Glutamatergic neuron (in vitro differentiated cells): ENCODE measurements at places on chromosomes 3 and 15.
A peak's percentile ranks its signal among the peaks of the same experiment; 100 is the strongest.

DNA sequence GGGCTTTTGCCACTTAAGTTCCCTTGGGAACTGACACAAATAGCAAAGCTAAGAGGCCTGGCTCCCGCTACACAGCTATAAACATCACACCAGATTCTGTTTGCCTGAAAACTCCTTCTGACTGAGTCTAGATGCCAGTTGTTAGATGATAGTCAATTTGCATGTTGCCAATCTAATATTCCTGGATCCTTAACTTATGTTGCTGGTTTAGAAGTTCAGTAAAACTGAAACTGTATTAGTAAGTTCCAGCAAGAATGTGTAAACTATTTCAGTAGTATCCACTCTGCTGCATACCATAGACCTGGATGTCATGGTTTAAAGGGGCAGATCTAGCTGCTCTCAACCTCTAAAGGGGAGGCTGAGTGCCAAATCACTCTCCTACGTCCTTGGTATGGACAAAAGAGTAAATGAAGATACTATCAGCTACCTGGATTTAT is 27.1 kb upstream of the LACTB start:
- DNase-seq: no peak

GRCh38 chr15:57310876-57311275 is 65.4 kb upstream of the CGNL1 start:
- no peak for DNase-seq

DNA sequence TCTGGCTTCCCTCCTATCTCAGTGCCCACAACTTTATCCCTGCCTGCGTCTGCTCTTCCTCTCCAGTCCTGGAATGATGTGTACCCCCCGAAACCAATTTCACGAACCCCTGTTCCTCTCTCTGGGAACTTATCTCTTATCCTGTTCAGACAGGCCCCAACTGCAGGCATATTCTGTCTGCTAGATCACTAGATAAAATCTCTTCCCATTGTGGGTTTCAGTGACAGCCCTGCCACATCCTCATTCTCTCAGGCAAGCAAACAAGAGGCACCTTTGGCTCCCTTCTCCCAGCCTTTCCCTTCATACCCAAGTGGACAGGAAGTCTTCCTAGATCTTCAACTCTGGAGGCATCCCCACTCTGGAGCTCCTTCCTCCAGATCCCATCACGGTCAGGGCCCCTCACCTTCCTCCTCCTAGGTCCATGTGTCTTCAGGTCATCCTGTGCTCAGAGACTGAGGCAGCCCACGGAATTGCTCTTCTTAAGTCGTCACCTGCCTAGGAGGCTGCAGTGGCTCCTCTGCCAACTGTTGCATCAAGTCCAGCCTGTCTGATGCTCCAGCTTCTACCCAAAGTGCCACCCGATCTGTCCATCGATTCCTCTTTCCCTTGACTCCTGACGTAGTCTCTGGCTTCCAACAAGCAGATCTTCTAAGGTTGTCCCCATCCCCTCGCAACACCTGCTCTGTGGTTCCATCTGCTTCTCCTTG is 190.8 kb downstream of the SLCO3A1 start:
- no peak for DNase-seq

- no peak for DNase-seq
Observed at GRCh38 chr3:151998744-151999143, 125.3 kb downstream of the SUCNR1 start.

DNA sequence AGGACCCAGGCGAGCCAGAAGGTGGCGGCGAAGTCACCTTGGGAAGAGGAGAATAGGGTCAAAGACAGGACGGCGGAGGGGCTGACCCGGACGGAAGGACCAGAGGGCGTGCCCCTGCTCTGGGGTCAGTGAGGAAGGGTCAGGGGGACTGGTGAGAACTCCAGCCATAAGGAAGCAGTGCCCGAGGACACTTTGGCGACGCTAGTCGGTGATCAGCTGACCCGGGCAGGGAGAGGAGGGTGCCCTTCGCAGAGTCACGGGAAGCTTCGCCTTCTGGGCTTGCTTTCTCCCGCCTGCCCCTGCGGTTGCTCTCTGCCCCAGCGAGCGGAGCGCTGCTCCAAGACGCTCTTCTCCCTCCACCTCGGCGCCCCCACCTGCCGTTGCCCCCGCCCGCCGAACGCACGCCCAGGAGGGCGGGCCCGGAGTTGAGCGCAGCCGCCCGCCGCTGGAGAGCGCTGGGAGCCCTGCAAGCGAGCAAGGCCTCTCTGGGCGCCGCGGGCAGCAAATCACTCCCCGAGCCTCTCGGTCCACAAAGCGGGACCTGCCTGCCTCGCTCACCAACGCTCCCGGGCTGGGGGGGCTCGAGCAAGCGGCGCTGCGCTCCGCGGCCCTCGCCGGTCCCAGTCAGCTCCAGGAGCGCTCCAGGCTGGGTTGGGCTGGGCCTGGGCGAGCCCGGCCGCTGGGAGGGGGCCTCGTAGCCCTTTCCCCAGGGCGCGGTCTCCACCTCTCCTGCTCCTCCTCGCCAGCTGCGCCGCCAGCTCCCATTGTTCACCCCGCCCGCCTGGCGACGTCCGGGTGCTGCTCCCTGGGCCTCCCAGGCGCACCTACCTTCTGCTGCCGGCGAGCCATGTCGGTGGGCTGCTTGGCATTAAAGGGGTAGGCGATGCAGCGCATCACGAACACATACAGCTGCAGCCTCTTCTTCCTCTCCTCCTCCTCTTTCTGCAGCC is 1.2 kb downstream of the CADPS start:
- DNase-seq: peak; percentile 86

GRCh38 chr3:25462495-25462894 is 34.4 kb downstream of the RARB start:
- no peak for DNase-seq

DNA sequence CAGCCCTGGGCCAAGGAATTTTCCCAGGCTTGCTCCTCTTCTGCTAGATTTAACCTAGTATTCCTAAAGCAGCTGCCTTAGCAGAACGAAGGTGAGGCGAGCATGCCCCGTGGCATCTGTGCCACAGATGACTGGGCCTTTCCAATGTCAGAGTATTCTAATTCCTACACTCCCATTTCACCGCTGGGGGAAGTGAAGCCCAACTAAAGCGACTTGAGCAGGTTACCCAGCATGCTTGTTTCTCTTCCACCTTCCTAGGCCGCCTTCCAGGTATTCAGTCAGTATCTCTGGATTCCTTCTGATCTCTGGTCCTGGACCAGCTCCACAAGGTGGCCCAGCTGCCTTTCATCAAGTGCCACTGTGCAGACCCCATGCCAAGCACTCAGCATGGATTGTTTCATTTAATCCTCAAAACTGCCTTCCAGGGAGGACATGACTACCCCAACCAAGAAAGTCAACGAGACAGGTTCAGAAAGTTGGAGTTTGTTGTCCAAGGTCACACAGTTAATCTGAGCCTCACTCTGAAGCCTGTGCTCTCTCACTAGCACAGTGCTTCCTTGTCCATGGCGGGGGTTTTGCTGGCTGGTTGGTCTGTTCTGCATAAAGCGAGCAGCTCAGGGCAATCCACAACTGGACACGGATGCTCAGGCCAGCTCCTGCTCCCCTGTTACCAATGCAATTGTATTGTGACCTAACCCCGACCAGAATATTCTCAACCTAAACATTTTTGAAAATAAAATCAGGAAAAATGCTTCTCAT is 15.1 kb downstream of the MYO5C start:
- no peak for DNase-seq

DNA sequence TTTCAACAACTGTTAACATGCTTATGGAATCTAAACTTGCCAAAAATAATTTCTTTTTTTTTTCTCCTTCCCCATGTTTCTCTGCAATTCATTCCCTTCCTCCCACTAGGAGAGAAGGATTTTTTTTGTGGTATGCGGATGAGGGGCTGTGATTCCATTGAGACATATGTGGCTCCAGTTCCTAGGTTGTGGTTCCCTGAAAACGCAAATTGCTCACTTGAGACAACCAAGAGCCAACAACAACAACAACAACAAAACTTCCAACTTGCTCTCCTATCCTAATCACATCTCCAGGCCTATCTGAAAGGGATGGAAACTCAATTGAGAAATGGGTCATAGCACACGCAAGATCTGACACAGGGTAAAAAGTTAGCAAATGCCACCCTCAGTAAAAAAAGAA is 406.5 kb upstream of the TGFBR2 start:
- no peak for DNase-seq

DNA sequence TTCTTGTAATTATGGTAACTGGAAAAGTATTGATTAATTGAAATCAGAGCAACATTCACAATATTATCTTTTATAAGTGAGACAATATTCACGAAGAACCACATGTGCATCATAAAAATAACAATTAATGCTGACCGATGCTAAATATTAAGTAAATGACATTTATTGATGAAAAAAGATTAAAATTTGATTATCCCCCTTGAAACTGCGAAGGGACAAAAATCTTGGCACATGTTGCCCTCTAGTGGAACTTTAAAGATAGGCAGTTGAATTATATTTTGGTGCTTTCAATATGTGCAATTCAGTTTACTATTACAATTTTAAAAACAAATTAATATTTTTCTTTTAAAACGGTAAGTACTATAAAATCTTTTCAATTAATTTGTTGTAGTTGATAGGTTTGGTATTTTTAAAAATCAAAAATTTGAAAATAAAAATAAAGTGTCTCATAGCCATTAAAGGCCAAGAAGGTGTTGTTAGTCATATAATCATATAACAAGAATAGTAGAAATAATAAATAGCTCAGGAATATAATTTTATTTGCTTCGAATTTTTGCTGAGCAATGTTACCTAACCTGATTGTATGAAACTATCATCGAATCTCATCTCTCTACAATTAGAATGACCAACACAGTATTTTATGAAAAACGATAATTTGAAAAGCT is 270.2 kb downstream of the ROBO1 start:
- DNase-seq: no peak

DNA sequence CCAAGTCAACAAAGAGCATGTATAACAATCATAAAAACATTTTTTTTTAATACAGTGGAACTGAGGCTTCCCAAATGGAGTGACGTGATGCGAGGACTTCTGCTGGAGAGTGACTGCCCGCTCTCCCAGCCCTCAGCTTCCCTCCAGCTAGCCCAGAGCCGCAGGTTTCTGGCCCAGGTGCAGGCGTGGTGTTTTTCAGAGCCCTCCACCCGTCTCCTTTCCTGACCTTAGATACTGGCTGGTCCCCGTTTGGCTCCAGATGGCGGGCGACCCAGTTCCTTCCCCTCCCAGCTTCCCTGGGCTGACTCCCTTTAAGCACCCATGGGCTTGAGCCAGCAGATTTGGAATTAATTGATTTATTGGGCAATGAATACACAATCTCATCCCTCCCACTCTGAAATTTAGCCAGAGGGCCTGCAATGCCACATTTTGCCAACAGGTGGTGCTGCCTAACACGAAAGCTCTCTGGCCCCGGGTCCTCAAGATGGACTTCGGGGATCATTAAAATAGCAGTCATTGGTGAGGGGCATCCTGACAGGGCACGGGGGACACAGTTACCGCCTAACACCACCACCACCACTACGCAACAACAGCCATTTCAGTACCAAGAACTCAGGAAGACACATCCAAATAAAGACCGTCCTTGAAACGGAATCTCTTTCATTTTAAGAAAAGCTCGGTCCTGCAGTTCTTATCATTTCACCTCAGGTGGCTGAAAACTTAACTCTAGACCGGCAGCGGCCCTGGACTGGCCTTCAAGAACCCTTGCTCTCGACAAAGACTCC is 47.5 kb upstream of the MUC4 start:
- DNase-seq: peak; percentile 86

DNA sequence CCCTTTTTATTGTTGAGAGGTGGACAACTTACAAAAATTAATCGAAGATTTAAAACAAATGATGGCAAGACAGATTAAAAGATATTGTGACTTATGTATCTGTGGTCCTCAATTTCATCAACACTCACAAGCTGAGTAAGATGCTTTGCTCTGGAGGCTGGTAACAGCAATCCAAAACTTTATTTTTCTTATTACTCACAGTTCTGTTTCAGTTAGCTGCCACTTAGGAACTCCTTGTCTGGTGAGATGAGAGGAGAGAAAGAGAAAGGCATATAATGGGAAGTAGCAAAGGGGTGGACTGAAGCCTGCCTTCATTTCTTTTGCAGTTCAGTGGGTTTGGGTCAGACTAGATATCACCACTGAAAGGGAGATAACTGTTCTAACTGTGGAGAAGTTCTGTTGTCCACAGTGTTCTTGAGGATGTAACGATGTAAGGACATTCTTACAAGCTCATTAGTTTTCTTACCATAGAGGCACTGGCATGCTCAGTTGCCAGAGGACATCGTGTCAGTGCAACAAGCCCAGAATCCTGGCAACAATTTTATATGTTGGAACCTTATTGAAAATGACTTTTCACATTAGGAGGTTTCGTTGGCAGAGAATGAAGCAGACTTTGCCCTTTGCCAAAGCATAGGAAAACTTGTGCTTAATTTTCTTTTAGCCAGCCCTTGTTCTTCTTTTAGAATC is 93.6 kb downstream of the PLCL2 start:
- DNase-seq: no peak

GRCh38 chr15:80950291-80951078 is 39.1 kb downstream of the MESD start:
- no peak for DNase-seq

GRCh38 chr15:70596354-70597055 is 166.9 kb downstream of the UACA start:
- no peak for DNase-seq

- DNase-seq: no peak
Observed at GRCh38 chr3:16570113-16570512, 35.1 kb downstream of the DAZL start.

DNA sequence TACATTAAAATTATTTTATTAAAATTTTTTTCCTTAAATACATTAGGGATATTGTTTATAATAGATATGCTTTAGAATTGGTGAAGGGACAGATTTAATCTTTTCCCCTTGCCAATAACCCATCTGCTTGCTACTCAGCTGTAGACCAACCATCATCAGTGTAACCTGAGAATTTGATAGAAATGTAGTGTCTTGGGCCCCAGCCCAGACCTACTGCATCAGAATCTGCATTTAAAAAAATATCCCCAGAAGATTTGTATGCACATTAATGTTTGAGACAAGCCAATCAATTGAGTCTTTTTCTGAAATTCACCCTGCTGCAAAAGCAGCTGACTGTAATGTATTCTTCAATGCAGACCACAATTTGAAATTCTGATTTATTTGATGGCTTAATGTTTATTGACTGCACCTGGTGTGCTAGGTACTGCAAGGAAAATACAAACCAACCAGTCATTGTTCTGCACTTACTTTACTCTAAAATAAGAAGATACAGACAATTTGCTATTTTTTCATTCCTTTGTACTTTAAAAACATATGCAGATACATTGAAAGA is 190.7 kb upstream of the SGO1 start:
- DNase-seq: no peak

DNA sequence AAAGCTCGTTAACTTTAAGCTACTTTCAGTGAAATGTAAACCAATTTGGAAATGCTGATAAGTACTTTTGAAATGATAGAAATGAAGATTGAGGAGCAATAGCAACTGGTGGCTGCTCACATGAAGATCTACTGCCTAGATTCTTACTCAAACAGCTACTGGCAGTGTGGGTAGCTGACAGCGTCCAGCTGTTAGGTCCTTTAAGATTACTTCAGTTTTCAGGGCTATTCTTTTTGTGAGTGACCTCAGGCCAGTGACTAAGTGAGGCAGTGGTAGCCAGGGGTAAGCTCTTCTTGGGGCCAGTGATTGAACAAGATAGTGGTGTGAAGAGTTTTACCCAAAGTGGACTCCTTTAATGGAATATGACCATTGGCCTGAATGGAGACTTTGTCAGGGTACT is 41.3 kb downstream of the NECTIN3 start:
- no peak for DNase-seq

- no peak for DNase-seq
Observed at GRCh38 chr3:168081171-168081771, 14.5 kb downstream of the GOLIM4 start.

GRCh38 chr3:7728566-7729519 is 772.8 kb upstream of the LMCD1 start:
- DNase-seq: no peak

- peak; percentile 85 for DNase-seq
Observed at GRCh38 chr15:65979316-65979715, 110.0 kb downstream of the RAB11A start.
